ENCODE measurements at places on chromosomes 1 and 21.

DNA sequence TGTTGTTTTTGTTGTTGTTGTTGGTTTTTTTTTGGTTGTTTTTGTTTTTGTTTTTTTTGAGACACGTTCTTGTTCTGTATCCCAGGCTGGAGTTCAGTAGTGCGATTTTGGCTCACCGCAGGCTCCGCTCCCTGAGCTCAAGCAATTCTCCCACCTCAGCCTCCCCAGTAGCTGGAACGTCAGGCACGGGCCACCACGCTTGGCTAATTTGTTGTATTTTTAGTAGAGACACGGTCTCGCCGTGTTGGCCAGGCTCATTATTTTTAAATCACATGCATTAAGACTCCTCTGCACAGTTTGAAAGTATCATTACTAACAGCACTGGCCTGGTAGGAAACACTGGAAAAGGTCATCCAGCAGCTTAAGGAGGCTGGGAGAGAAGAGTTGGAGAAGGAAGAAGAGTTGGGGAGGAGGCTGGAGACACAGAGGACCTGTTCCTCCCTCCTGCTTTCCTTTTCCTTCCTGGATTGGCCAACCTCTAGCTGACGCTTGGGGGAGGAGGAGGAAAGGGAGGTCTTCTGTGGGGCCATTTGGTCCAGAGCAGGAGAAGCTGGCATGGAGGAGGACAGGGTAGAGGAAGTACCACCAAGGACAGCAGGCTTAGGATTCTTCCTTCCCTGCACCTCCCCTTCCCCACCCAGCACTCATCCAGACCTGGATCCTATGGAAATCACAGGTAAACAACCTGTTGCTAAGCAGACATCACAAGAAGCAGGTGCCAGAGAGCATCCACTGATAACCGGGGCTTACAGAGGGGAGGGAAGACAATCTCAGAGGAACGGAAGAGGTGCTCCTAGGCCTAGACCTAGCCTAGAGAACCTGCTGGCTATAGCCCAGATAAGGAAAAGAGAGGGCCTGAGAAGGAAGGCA is 71.9 kb upstream of the GOLT1A start:
- DNase-seq = no peak

DNA sequence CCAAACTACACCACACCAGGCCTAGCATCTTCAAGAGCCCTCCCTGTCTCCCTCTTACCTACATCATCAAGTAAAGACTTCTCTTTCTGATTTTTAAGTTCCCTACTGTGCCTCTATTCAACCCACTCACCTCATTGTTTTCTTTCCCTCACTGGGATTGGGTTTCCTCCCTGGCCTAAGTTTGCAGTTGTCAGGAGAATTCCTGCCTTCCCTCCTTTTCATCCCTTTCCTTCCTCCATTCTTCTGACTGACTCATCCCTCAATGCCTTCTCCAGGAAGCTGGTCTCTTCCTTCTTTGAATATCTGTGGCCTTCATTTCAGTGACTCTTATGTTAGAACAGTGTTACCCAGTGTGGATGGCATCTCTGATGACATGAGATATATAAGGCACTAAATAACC is 139.9 kb upstream of the KIAA0040 start:
- DNase-seq = no peak

- no peak for DNase-seq
These were observed 41.7 kb downstream of the LRP8 start for GRCh38 chr1:53285969-53286760.

GRCh38 chr1:231844986-231845502 is 218.5 kb downstream of the DISC1 start:
- no peak for DNase-seq

- DNase-seq = no peak
These were observed 88.3 kb downstream of the AK5 start for GRCh38 chr1:77370161-77370560.

DNA sequence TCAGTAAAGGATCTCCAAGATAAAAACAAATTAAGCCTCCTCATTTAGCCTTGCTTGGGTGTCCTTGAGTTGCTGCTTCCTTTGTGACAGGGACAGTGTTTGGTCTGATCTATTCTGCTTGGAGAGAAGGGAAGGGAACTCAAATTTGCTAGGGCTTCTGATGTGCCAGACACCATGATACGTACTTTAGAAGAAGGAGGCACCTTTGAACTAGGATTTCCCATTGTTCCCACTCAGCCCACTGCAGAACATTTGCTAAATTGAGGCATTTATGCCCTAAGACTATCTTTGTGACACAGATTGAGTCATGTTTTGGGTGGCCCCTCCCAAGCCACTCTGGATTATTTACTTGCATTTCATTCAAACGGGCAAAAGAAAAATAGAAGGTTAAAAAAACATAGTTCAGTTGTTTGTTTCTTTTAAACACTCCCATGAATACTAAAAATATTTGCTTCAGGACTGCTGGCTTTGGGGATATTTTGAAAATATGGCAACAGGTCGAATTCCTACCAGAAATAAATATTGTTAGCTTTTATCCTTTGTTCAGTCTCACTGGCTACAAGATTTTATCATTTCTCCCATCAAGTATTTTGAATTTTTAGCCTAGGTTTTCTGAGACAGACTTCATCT is 81.9 kb upstream of the WLS start:
- DNase-seq = no peak

- DNase-seq = no peak
These were observed 2.0 kb downstream of the LRRC41 start for GRCh38 chr1:46301406-46301807.

DNA sequence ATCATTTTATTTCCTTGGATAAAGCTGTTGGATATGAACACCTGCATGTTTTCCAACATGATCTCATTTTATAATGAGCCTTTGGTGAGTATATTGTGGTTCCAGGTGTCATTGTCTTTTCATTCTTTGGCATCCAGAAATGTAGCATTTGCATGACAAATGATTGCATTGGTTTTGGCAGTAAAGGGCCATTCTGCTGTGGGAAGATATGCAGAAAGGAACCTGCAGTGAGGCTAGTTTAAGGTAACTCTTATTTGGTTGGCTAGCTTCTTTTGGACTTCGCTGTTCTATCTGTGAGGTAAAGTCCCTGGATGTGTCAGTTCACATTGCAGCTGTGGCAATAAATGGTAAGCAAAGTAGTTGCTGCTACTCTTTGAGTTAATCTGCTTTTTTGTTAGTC is 343.0 kb downstream of the AMY1C start:
- no peak for DNase-seq

DNA sequence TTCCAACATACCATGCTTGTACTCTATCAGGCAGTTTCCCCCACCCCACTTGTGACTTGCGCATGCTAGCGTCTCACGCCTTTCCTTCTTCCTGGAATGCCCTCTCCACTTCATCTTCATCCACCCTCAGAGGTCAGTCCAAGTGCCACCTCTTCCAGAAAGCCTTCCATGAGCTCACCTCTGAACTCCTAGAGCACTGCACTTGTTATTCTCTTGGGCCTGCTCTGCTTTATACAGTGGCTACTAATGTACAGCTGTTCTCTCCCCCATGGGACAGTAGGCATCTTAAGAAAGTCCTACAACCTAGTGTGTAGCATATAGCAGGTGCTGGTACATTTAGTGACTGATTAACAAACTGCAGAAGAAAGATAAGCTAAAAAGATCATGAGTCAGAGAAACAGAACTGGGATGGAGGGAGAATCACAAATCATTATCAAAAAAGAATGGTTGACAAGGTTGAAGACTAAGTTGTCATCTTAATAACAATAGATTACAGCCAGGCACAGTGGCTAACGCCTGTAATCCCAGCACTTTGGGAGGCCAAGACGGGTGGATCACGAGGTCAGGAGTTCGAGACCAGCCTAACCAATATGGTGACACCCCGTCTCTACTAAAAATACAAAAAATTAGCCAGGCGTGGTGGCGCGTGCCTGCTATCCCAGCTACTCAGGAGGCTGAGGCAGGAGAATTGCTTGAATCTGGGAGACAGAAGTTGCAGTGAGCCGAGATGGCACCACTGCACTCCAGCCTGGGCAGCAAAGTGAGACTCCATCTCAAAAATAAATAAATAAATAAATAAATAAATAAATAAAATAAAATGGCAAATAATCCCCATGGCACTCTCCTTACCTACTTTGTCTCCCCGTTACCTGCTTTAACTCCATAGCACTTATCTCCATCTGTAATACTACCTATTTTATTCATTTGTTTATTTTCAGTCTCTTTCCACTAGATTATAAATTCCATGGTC is 16.3 kb upstream of the TSPAN1 start:
- DNase-seq = no peak

GRCh38 chr1:17060306-17060749 is 6.5 kb upstream of the SDHB start:
- no peak for DNase-seq

DNA sequence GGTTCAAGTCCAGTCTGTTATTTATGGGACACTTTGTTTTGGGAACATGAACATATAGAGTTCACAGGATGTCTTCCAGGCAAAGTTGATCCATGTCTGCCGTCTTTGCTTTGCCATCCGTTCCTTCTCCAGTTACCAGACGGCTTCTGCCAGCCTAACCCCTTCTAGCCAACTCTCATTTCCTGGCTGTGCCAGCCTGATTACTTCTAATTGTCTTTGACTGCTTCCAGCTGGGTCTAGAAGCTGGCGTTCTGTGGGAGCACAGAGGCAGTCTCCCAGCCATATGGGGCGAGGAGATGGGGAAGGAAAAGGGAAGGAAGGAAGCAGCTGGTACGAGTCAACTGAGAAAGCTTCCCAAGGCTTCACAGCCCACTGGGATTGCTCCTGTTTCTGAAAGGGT is 3.1 kb upstream of the HUNK start:
- no peak for DNase-seq

GRCh38 chr1:57576756-57577155 is 152.9 kb upstream of the DAB1 start:
- no peak for DNase-seq

GRCh38 chr1:178263341-178263740 is 169.4 kb downstream of the RASAL2 start:
- no peak for DNase-seq

GRCh38 chr21:38126666-38127303 is 130.0 kb upstream of the KCNJ15 start:
- DNase-seq = peak; percentile 13

DNA sequence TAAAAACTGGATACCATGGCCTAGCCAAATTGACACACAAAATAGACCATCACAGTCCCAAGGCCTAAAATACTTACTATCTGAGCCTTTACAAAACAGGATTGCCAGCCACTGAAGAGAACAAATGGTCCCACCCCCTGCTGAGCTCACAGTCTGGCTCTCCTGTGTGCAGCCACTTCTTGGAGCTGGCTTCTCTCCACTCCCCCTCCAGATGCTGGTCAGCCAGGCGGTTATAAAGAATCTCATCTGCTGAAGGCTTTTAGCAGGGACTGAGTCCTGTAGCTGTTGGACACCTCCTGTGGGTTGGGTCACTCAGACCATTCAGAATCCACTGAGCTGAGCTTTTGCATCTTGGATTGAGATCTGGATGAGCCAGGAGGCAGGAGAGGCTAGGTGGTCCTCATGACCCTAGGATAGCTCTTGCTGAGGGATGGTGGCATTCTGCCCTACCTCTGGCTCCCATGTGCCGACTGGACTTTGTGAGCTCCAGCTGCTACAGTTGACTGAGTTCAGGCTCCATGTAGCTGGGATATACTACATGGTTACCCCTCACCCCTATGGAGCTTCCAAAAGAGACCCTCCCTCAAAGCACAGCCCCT is 16.1 kb downstream of the OXCT2 start:
- DNase-seq = no peak

DNA sequence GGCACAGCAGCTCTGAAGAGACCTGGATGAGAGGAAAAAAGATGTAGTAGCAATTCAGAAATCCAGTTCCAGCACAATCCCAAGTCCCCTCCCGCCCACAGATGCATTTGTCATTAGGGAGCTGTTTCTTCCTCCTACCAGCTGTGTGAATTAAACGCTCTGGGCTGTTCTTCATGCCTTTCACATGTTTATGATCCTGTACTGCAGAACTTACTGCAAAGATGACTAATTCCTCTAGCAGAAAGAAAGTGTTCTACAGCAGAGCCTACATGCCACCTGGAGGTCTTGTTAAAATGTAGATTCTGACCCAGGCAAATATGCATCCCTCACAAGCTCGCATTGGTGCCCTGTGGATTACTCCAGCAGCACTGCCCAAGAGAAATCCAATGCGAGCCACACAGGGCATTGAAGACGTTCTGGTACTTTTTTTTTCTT is 6.5 kb downstream of the ENO1 start:
- no peak for DNase-seq

GRCh38 chr1:5954964-5955363 is 37.3 kb downstream of the NPHP4 start:
- DNase-seq = no peak

GRCh38 chr1:220741349-220741748 is 6.8 kb upstream of the MTARC2 start:
- no peak for DNase-seq

DNA sequence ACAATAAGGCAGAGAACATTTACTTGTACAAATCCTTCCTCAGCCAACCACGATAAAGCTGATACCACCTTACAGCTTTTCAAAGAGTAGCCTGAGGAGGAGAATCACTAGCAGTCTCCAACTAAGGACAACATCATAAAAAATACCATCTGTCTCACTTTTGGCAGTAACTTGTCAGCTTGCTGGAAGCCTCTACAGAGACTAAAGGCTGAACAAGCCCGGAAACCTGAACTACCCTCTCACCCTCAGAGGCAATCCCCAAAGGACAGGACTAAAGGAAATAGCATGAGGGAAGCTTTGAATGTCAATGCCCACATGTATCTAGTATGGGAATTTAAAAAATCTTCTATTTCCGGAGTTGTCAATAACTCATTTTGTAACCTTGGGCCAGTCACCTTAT is 10.6 kb downstream of the SRSF4 start:
- no peak for DNase-seq

DNA sequence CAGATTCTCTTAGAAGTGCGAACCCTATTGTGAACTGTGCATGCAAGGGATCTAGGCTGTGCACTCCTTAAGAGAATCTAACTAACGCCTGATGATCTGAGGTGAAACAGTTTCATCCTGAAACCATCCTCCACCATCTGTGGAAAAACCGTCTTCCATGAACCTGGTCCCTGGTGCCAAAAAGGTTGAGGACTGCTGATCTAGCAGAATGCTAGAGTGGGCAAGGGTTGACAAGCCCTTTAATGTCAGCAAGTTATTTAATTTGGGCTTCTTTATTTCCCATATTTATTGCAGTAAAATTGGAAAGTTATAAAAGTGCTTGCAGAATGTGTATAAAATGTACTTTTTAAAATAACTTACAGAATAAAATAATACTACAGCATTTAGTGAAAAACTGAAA is 26.4 kb downstream of the ALG14 start:
- no peak for DNase-seq

GRCh38 chr1:49364676-49365075 is 588.0 kb upstream of the BEND5 start:
- DNase-seq = no peak

GRCh38 chr1:163267962-163268361 is 53.8 kb upstream of the NUF2 start:
- DNase-seq = no peak

- DNase-seq = no peak
These were observed 73.6 kb upstream of the NBPF3 start for GRCh38 chr1:21366288-21366687.

GRCh38 chr1:184752656-184753055 is 2.0 kb downstream of the EDEM3 start:
- DNase-seq = no peak

GRCh38 chr1:161721738-161722343 is 497 bp downstream of the FCRLB start:
- DNase-seq = no peak

All from stimulated activated CD4-positive, alpha-beta T cell treated with anti-CD3 and anti-CD28 coated beads, Interleukin-15, amount 100 ng/mL, for 1 hour (primary cell).